ENCODE measurements at places on chromosomes 5 and 9.

GRCh38 chr5:98158440-98158839 is 615.0 kb upstream of the RGMB start:
- DNase-seq = no peak

GRCh38 chr5:172574871-172575223 is 66.2 kb upstream of the NEURL1B start:
- DNase-seq = no peak

DNA sequence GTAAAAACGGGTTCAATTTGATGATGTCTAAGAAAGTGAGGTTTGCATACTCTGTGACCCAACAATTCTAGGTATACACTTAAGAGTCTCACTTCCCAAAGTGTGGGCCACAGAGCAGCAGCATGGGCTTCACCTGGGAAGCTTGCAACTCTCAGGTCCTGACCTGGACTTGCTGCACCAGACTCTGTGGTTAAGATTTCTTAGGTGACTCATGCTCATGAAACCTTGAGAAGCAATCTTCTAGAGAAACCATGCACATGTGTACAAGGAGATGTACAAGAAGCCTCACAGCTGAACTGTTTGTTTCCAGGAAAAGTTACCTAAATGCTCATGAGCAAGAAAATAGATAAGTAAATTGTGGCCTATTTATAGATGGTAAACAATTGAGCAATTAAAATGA is 30.0 kb downstream of the DNAJC21 start:
- no peak for DNase-seq

DNA sequence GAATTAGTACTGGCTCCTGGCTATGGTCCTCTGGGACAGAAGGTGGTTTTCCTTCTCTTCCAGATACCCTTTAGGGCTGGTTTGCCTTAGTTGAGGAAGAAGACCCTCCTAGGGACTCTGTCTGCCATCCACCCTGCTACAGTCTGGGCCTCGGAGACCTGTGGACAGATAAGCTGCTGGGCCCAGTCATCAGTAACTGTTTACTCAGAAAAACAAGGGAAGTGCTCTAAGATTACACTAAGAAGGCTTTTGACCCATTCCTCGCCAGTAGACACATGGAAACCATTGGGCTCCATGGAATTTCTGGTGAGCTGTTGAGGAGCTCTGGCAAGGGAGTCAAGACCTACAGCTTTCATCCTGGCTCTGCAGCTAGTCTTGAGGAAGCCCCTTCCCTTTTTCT is 31.2 kb downstream of the LARP1 start:
- no peak for DNase-seq

DNA sequence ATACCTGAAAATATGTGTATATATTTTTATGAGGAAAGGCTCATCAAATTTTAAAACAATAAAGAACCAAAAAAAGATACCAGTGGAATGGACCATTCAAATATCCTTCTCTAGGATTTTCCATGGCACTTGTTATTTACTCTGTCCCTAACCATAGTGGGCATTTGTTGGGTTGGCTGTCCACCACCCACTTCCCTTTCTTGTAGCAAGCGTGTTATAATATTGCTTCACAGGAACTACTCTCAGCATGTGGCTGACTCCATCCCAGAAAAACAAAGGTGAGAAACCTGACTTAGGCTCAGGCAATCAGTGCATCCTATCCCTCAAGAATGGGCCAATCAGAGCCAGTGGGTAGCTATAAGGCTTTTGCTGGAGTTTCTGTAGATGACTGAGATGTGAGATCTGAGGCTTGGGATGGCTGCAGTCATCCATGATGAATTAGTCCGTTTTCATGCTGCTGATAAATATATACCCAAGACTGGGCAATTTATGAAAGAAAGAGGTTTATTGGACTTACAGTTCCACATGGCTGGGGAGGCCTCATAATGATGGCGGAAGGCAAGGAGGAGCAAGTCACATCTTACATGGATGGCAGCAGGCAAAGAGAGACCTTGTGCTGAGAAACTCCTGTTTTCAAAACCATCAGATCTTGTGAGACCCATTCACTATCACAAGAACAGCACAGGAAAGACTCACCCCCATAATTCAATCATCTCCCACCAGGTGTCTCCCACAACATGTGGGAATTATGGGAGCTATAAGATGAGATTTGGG is 17.2 kb downstream of the C5orf63 start:
- DNase-seq = no peak

GRCh38 chr5:112445626-112446350 is 26.7 kb upstream of the EPB41L4A start:
- DNase-seq = no peak

DNA sequence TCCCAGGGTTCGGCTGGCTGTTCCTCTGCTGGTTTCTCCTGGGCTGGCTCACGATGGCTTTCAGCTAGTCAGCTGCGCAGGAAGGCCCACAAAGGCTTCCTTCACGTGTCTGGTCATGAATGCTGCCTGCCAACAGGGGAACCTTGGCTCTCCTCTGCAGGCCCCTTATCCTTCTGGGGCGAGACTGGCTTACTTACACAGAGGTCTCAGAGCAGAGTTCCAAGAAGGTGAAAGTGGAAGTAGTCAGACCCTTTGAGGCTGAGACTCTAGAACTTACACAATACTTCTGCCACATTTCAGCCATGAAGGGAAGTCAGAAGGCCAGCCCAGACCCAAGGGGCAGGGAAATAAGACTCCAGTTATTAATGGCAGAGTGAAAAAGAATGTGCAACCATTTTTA is 99.5 kb downstream of the LHFPL2 start:
- no peak for DNase-seq

DNA sequence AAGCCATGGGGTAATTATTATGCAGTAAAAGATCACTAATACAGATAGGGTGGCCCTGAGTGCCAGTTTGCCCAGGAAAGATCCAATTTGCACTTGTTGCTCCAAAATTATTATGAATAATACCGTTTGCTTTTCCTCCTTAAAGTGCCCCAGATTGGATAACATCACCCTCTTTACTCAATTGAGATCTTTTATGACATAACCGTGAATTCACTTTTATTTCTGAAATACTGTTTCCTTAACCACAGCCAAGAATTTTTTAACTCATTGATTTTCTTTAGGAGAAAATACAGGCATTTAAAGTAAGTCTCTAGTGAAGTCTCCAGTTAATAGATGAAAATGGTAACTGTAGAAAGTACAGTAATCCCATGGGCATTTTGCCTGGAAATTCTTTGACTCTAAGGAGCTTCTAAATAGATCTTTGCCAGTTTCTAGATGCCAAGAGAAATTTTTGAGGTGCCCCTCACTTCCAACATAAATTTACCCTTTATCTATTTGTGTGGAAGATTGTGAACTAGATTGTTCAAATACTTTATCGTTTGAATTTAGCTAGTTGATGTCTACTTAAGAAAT is 99.2 kb downstream of the UHRF2 start:
- DNase-seq = no peak

GRCh38 chr9:70554881-70555280 is 140.4 kb upstream of the KLF9 start:
- no peak for DNase-seq

GRCh38 chr9:84807870-84808390 is 138.4 kb downstream of the NTRK2 start:
- no peak for DNase-seq

- no peak for DNase-seq
Observed at GRCh38 chr9:3477236-3477834, 48.5 kb downstream of the RFX3 start.
